ENCODE measurements at places on chromosomes 12 and 14.

- DNase-seq, result no peak
Measured at GRCh38 chr14:21215130-21215878, 53.9 kb downstream of the HNRNPC start.

DNA sequence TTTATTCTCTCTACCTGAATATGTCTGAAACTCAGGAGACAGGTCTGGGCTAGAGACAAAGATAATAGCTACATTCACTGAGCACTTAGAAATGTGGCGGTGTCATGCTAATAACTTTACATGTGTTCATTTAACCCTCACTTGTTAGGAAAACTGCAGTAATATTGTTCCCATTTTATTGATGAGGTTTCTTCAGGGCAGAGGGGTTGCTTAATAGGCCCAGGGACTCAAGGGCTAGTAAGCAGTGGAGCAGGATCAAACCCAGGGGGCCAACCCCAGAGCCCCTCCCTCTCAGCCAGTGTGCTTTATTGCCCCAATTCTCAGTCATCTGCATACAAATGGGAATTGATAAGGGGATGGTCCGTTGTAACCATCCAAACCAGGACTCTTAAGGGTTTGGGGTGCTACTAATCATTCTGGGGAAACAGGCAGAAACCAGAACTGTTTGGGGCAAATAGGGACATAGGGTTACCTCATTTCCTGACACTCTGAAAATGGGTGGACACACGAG is 142.8 kb upstream of the AMIGO2 start:
- DNase-seq, result no peak

DNA sequence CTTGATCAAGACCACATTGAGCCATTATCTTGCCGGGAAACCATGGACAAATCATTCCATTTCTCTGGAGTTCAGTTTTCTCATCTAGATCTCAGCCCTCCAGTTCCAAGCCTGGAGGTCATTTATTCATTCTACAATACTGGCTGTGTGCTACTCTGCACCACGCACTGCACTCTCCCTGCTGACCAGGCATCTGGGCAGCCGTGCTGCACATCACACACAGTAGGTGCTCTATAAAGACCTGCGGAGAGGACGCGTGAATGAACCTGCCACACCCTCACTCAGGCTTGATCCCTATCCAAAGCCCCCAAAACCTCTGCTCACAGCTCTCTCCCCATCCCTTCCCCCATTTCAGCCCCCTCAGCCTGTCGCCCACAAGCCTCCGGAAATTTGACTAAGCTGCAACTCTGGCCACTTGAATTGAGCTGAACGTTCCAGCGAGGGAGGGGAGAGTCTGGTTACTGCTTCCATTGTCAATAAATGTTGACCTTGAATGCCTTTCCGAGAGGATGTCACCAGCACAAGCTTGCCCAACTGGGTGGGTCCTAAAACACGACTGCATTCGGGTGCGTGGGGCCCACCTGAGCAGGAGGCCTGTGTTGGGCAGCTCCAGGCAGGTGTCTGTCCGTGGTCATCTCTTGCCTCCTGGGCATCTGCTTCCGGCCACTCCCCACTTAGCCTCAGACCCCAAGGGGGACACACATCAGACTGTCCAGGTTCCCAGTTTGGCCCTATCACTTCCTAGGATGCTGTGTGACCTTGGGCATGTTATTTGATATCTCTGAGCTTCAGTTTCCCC is 17.8 kb downstream of the FAIM2 start:
- DNase-seq, result no peak

- no peak for DNase-seq
Measured at GRCh38 chr14:103257211-103257962, 76.7 kb upstream of the EIF5 start.

DNA sequence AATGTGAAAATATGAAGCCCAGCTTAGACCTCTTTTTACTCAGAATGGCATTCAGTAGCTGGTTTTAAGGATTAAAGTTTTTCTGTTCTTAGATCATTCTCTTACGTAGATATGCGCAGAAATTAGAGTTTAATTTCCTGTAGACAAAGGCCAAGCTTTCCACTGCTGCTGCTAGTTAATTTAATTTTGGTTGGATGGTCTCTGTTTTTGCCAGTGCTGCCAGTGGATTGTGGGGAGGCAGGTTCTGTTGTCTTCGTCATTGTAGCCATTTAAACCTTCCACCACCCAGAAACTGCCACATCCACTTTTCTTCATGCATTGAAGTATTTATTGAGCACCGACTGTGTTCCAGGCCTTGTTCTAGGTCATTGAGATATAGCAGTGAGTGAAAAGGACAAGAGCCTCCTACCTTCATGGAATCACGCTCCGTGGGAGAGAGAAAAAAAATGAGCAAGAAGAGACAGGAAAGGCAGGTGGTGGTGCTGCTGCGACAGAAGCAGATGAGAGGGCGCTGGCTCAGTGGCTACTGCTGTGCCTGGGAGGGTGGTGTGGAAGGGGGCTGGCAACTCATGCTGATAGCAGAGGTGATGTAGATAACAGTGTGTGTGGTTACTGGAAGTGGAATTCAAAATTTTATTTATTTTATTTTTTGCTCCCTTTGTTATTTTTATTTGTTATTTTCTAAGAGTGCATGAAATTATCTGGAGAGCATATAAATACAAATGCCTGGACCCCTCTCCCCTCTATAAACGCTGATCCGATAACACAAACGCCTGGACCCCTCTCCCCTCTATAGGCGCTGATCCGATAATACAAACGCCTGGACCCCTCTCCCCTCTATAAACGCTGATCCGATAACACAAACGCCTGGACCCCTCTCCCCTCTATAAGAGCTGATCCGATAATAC is 33.3 kb downstream of the DYNC1H1 start:
- DNase-seq, result no peak

DNA sequence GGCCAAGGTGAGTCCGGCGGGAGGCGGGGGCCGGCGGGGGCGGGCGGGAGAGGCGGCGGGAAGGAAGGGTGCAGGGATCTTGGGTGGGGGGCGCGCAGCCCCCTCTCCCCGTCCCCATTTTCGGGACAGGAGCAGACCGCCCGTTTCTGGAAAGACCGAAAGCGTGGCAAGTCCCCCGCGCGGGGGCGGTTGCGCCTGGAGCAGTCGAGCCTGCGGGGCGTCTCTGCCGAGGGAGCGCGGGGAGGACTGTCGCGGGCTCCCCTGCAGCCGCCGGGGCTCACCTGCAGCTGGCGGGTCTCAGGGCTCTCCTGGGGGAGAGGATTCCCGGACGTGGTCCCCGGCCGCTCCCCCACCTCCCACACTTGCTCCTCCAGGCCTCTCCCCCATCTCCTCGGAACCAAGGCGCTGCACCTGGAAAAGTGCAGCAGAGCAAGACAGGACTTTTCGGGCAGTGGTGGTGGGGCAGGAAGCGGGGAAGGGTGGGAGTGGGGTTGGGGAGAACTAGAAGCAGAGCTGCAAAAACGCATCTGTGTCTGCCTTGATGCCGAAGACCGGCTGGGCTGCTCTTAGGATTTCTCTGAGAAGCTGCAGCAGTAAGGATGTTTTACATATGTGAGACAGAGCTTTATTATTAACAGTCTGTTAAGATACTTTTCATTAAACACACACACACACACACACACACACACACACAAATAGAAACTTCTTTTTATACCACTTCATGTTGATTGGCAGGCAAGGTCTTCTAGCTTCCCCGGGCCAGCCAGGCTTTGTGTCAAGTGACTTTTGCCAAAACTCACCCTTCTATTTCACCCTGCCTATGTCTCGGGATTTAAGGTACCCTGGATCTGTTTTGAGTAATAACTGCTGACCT is 677 bp downstream of the C12orf75 start:
- DNase-seq, result no peak

All from smooth muscle cell of the brain vasculature (primary cell).